ENCODE measurements at places on chromosomes 5 and 9.

DNA sequence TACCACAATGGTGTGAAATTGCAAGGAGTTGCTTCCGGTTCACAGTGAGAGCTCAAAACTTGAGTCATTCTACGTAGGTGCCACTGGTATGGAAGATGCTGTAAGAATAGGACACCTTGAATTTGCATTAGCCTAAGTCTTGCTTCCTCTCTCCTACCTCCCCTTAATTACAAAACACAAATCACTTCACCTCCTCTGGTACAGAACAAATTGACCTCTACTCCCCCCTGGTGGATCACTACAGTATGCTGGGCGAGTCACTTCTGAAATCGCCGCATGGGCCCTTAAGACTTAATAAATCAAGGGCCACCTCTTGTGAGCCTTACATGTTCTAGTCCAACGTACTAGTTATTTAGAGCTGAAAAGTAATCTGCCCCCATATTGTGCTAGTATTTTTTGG is 145.3 kb upstream of the SMARCA2 start:
- DNase-seq = no peak

DNA sequence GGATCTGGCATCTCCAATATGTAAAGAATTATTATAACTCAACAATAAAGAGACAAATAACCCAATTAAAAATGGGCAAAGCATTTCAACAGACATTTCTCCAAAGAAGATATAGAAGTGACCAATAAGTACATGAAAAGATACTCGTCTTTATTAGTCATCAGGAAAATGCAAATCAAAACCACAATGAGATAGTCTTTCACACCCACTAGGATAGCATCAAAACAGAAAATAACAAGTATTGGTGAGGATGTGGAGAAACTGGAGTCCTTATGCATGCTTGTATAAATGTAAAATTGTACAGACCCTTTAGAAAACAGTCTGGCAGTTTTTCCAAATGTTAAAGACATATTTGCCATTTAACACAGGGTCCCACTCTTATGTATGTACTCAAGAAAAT is 39.1 kb upstream of the ITGA1 start:
- DNase-seq = no peak

DNA sequence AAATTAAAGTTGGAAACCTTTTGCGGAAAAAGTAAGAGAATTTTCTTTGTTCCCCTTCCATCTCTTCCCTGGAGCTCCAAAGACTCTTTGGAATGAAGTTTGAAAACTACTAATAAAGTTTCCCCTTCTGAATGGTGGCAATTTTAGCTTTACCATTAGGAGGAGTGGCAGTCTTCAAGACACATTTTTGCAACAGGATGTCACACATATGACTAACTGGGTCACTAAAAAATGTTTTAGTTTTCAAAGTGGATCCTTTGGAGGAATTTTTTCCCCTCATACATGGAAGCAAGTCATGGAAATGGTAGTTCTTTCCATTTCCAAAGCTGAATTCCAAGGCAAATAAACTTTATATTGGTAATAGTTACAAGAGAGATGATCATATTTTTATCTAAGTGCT is 15.6 kb downstream of the FBXO4 start:
- DNase-seq = peak; percentile 65

- peak; percentile 51 for DNase-seq
Measured at GRCh38 chr5:102955488-102955887, 164.4 kb downstream of the GIN1 start.

DNA sequence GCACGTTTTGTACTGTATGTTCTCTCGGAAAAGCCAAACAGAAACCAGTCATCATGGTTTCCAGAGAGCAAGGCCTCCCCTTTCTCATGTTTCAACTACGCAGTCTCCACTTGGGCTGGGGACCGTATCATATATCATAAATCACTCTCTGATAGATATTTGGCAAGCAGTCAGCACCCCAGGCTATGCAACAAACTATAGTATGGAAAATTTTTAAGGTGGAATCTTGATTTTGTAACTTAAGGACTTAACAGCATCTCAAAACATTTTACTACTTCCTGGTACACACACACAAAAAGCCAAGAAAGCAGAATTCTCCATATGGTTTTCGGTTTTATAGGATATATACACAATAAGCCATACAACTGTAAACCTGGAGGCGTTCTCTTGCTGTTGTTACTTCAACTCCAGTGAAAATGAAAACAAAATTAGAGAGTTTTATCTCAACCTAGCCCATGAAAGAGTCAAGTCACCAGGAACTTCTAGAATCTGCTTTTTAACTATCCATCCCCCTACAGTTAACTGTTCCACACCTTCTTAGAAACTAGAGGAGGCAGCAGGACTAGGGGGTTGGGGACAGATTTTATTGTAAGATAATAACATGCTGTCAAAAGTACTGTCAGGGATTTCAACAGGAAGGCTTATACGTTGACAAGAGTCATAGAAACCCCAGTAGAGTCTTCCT is 283.4 kb downstream of the NFIB start:
- peak; percentile 65 for DNase-seq

DNA sequence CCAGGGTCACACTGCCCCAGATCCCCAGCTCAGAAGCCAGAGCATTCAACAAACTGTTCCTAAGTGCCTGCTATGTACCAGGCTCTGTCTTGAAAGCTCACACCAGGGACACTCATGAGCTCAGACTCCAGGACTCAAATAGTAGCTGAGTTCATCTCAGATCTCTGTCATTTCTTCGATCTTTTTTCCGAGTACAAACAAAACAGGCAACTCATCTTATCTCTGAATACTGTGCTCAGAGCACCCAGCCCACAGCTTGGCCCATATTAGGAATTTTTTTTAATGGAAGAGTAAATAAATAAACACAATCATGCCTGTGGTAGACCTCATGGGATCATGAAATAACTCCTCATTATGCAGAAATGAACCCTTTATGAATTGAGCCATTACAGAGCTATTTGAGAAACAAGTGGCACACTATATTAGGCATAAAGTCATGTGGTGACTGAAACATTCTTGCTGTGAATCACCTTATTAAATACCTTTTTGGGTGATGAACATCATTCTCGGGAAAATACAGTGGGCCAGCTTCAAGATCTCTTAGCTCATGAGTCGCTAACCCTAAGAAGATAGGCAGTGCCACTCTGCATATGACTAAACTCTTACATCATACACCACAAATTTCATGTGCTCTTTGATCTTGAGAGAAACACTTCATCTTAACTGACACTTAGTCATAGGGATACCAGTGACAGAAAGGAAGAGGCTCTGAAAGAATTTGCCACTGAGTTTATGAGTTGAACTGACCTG is 9.9 kb downstream of the SH3RF2 start:
- DNase-seq = peak; percentile 90

DNA sequence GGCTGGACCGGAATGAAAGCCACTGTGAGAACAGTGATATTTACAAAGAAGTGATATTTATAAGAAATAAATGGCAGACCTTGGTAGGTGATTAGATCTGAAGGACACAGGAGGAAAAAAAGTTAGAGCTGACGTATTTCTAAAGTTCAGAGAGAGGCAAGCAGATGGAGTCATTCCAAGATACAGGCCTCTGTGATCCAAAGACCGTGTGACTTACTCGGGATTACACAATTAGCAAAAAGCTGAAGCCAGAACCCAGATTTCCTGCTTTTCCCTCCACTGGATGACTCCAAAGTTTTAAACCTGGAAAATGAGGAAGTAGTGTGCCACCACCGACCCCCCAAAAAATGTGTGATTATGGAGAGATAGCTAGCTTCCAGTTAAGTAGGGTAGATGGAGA is 3.1 kb upstream of the DOCK8 start:
- no peak for DNase-seq

DNA sequence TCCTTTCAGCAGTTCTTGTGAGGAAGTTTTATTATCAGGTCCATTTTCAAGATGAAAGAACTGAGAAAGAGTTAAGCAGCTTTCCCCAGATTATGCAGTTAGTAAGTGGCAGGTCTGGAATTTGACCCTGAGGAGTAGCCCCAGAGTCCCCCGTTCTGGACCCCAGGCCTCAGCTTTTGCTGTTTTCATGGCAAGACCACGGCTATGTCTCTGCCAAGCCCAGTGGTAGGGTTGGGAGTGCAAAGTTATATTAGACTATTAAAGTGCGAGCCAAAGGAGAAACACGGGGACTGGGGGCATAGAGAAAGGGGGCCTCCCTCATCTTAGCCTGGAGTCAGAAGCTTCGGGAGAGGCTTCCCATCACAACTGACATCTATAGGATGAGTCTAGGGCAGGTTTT is 19.3 kb upstream of the ORM1 start:
- no peak for DNase-seq

- no peak for DNase-seq
Measured at GRCh38 chr5:116437922-116438578, 136.6 kb downstream of the SEMA6A start.

GRCh38 chr5:115335301-115335700 is 38.8 kb upstream of the CCDC112 start:
- no peak for DNase-seq

- peak; percentile 88 for DNase-seq
Measured at GRCh38 chr9:96344458-96345180, 38.9 kb downstream of the SLC35D2 start.

GRCh38 chr9:94734054-94734754 is 7.7 kb downstream of the AOPEP start:
- no peak for DNase-seq

DNA sequence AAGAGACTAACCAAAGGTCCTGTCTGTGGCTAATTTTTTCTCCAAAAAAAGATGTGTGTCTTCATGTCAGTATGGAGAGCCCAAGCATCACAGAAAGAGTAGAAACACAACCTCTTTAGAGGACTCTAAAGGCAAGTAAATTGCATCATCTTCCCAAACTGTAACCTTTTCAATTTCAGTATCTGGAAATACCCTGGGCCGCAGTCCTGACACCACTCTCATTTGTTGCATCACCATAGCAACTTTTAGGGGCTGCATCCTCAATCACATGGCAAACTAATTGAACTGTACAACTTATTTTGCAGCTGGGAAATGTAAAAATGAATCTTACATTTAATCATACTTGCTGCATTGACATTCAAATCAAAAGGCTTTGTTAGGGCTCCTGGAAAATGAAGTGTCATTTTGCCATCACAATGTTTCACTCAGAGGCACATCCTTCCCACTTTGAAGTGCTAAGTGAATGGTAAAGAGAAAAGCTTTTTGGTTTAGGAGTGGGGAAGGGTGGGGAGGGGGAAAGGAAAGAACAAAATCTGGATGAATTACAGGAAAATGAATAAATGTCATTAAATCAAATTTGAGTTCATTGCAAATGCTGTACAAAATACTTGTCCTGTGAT is 60.6 kb upstream of the GRIA1 start:
- no peak for DNase-seq

DNA sequence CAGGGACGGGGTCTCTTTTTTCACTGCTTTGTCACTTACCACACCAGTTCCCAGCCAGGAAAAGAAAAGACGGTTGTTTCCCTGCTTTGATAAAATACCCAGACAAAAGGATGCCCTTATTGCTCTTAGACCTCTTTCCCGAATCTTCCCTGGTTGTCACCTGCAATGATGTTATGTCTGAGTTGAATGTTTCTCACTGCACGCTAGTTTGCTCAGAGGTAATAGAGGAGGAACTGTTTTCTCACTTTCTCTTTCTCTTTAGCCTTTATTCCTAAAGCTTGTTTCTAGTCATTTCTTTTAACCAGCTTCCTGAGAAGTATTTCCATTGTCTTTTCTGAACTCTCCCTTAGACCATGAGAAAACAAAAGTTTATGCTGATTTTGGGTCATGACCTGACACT is 32.9 kb downstream of the ACER2 start:
- DNase-seq = no peak

DNA sequence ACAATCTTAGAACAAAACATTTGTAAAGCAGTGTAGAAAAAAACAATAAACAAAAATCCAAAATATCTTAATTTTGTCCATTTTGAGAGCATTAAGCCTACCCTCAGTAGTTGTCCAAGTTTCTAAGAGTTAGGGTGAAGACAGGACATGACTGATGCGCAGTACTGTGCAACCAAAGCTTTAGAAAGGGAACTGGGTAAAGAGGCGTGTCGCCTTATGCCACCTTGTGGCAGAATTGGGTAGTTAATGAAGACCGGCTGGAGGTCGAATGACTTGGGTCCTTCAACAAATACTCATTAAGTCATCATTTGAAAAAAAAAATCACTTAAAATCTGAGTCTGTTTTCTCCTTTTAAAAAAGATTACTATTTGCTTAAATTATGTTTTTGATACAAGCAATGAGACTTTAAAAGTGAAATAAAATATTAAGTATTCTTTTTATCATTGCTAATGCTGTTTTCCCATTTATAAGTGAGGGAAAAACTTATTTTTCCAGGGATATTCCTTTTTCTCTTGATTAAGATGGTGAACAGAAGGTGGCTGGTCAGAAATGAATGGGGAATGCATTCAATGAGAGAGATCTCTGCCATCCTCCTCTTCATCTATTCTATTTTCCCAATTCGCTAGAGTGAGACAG is 3.5 kb upstream of the RNF20 start:
- peak; percentile 79 for DNase-seq

DNA sequence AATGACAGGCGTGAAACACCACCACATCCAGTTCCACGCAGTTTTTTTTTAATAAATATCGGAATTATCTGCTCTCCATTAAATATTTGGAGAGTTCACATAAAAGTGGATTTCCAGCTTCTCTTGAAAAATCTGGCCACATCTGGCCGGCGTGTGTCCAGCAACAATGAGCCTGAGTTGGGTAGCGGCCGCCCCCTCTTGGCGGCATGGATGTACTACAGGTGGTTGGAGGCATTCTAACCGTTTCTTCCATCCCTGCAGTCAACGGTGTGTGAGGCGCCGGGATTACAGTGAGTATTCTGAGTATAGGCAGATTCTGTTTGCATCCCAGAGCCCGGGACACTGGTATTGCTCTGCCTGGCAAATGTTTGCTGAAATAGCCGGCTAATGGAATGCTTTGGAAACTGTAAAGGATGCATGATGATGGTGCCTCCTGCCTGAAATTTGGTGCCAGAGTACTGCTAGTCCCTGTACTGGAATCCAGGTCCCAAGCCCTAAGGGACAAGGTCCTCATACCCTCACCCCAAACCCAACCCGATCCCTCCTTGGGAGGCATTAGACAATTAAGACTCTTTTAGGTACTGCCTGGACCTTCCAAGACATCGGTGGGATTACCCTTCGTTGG is 13.6 kb upstream of the GM2A start:
- peak; percentile 65 for DNase-seq

GRCh38 chr5:60540856-60541805 is 158.8 kb downstream of the DEPDC1B start:
- peak; percentile 85 for DNase-seq

DNA sequence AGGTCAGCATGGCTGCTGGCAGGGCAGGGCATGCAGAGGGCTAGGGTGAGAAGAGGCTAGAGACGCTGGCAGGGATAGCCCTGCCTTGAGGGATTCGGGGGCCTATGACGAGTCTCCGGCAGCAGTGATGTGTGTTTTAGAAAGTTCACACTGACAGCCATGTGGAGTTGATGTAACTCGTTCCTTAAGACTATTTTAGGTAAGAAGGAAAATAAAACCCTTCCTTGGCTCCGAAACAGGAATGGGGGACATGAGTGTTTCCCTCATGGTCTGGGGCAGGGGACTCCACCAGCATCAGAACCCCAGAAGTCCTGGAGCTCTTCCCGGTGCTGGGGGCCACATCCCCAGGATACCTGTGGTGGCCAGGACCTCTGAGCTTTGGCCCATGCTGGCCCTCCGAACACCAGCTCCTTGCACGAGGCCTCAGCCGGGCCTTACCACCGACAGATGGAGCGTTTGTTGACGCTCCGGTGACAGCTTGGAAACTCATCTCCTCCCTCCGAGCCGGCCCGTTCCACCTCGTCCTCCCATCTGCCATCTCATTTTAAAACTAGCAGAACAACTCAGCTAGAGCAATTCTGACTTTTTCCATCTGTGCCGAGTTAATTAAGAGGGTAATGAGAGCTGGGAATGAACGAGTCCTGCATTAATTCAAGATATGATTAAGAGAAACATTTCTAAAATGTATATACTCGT is 337.7 kb downstream of the CDK5RAP2 start:
- no peak for DNase-seq

- DNase-seq = no peak
Measured at GRCh38 chr9:33378121-33378795, 24.1 kb downstream of the AQP7 start.

Measured in fibroblast of skin of back (primary cell).